ENCODE measurements at places on chromosomes 1 and 21.

DNA sequence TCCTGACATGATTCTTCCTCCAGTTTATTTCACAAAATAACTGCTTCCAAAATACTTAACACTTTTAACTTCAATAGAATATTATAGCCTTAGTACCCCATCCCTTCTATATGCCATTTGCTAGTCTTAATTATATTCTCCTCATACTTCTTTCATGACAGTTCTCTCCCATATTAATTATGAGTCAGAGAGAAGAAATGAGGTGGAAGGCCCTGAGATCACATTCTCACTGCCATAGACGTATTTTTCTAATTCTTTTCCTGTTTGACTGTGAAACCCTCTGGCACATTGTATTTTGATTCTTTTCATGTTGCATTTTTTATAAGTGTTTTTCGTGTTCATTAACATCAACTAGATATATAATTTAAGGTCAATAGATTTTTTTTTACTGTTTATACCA is 88.4 kb downstream of the GTF2B start:
- DNase-seq = no peak

- no peak for DNase-seq
Observed at GRCh38 chr1:27519331-27520258, 29.6 kb upstream of the WASF2 start.

- DNase-seq = no peak
Observed at GRCh38 chr1:71502006-71502405, 421.2 kb upstream of the ZRANB2 start.

- no peak for DNase-seq
Observed at GRCh38 chr1:113811156-113811887, 954 bp downstream of the RSBN1 start.

DNA sequence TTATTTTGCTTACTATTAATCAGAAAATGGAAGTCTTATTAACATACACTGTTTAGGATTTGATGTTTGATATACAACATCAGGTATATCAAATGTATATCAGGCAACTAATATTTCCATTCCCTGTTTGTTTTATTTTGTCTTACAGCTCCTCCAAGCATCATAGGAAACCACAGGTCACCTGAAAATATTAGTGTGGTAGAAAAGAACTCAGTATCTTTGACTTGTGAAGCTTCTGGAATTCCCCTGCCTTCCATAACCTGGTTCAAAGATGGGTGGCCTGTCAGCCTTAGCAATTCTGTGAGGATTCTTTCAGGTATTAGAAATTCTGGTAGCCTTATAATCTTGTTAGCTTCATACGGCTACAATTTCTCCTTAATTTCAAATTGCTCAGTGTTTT is 318.0 kb downstream of the TPR start:
- no peak for DNase-seq

DNA sequence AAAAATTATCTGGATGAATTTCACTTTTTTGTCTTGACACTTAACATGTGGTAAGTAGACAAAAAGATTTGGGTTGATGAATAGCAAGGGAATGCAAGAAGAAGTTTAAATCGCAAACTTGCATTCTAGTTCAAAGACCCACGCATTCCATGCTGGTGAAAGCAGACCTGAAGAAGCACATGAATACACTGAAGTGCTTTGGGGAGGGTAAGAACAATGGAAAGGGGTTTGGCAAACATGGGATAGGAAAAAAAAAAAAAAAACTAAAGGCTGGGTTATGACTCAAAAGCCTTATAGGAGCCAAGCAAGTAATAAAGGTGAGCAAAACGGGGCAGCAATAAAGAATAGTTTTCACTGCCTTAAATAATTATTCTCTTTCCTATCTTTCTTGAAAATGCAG is 450.2 kb downstream of the LMO4 start:
- DNase-seq = no peak

DNA sequence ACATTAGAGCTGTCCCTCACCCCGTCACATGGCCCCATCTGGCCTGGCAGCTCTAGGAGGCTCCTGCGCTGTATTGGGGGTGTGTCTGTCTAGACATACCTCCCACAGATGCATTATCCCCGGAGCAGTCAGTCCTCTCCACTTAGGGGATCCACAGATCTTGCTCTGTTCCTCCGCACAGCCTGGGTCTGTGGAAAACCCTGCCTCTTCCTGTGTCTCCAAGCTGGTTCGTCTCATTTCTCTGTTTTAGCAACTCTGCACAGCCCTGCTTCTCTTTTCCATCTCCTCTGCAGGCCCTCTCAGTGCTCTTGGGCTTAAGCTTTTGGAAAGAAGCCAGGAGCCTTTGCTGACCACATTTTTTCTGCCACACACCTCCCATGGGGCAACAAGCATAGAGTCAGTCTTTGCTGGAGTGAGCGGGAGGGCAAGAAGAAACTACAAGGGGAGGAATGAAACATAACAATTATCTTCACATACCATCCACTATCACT is 241.5 kb downstream of the FOXD2 start:
- peak; percentile 16 for DNase-seq

GRCh38 chr1:104121271-104121670 is 371.6 kb downstream of the AMY1C start:
- DNase-seq = no peak

GRCh38 chr21:15277466-15277865 is 212.7 kb upstream of the NRIP1 start:
- DNase-seq = no peak

GRCh38 chr1:53550201-53550741 is 91.1 kb downstream of the DMRTB1 start:
- no peak for DNase-seq

DNA sequence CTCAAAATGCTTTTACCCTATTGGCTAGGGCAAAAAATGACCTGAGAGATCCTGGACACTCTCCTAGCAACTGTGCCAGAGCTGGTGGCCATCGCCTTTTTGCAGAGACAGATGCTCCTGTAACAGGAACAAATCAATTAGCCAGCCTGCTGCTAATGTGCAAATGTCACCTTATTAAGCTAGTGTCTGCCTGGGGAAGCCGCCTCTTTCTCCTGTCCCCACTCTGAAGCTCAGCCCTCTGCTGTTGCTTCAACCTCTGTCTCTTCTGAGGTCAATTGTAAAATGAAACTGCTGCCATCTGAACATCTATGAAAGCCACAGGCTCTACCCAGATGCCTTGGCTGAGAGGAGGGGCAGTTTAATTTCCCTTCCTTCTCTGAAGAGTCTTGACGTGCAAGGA is 85.5 kb upstream of the CACNA1E start:
- DNase-seq = peak; percentile 64

- no peak for DNase-seq
Observed at GRCh38 chr1:101174722-101175121, 62.1 kb upstream of the S1PR1 start.

DNA sequence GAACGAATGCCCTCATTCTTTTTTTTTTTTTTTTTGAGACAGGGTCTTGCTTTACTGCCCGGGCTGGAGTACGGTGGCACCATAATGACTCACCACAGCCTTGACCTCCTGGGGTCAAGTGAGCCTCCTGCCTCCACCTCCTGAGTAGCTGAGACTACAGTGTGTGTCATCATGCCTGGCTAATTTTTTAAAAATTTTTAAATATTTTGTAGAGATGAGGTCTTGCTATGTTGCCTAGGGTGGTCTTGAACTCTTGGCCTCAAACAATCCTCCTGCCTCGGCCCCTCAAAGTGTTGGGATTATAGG is 69.4 kb downstream of the ALG14 start:
- no peak for DNase-seq
